ENCODE measurements at places on chromosomes 5 and 9.
A peak's percentile ranks its signal among the peaks of the same experiment; 100 is the strongest.

DNA sequence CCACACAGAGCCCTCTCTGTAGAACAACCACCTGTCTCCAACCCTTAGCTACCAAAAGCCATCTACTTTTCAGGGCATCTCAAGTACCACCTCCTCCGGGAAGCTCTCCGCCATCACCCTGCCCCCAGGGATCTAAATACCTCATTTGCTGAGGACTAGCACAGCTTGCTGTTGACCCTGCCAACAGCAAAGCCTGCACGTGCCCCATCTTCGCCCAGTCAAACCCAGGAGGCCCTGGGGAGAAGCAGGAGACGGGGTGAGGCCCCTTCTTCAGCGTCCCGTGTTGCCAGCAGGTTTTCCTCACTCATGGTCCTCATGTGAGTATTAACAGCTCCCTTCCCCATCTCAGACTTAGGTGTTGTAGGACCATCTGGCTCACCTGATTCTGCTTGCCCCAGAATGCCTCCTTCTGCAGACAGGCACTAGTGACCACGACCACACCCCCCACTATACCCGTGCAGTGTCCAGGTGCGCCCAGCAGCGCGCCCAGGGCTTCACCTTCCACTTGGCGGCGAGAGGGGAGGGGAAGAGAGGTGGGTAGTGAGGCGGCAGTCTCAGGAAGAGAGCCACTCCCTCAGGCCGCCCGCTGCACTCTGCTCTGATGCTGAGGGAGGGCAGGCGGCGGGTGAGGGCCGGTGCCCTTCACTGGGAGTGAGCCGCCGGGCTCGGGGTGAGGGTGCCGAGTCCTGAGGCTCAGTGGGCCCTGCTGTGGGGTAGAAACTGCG lies 11.1 kb downstream of the VAV2 start:
- no peak for DNase-seq

DNA sequence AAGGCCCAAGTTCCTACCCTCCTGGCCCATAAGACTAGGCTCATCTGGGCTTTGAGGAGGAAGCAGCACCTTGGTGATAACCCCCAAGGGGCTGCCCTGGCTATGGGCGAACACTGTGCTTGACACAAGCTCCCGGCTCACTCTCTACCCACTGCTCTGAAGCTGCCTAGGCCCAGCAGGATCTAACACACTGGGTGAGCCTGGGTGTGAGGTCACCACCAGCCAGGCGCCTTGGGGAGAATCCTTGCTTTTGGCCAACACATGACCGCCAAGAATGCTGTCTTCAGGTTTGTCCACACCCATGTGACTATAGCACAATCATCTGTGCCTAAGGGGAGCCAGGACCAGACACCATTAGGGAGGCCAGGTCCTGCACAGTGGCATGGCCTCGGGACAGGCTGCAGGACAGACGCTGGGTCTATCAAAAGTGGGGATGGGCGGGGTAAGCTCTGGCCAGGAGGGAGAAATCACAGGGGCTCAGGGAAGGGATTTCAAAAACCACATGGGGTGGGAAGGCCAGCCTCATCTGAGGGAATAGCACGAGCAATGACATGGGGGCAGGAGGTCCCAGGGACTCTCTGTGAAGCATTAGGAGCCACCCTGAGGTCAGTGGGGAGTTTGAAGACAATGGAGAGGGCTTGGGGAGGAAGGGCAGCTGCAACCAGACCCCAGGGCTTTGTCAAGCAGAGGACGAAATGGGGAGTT lies 29.6 kb downstream of the BICD2 start:
- no peak for DNase-seq

DNA sequence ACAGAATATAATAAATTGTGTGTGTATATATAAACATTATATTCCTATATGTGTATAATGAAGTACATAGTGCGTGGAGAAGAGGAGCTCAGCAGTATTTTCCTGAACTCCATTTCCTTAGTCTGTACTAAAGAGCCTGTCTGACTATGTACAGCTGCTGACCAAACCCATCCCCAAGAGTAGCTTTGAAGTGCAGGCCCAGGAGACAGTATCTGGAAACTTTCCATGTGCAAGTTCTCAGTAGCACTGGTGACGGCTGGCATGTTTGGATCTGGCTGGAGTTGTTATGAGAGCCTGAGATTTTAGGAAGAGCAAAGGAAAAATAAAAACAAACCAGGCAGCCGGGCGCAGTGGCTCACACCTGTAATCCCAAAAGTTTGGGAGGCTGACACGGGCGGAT lies 244.2 kb downstream of the RFK start:
- DNase-seq: no peak

- DNase-seq: peak; percentile 69
Observed at GRCh38 chr5:52989025-52989780, at the start of gene ITGA2. TSS of gene ITGA2 (plus strand) at chr5:52989352. CDS start at chr5:52989469, 117 bp downstream.

GRCh38 chr9:114000671-114001409 lies 77.3 kb downstream of the AMBP start:
- DNase-seq: no peak

- DNase-seq: peak; percentile 52
Observed at GRCh38 chr5:78508186-78508765, 140.3 kb downstream of the LHFPL2 start.

DNA sequence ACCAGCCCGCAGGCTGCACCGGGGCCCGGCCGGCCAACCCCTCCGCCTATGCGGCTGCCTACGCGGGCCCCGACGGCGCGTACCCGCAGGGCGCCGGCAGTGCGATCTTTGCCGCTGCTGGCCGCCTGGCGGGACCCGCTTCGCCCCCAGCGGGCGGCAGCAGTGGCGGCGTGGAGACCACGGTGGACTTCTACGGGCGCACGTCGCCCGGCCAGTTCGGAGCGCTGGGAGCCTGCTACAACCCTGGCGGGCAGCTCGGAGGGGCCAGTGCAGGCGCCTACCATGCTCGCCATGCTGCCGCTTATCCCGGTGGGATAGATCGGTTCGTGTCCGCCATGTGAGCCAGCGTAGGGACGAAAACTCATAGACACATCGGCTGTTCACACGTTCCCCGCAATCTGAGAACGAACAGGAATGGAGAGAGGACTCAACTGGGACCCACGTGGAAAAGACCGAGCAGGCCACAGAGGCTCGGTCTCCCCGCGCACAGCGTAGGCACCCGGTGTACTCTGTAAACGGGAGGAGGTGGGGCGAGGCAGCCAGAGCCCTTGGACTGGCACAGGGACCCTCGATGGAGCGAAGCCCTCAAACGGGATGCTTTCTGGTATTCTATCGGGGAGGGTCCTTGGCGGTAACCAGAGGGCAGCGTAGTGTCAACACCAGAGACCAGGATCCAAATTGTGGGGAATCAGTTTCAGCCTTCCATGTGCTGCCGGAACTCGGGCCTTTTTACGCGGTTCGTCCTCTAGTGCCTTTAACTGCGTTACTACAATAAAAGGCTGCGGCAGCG lies 1.9 kb downstream of the FOXE1 start:
- DNase-seq: no peak

DNA sequence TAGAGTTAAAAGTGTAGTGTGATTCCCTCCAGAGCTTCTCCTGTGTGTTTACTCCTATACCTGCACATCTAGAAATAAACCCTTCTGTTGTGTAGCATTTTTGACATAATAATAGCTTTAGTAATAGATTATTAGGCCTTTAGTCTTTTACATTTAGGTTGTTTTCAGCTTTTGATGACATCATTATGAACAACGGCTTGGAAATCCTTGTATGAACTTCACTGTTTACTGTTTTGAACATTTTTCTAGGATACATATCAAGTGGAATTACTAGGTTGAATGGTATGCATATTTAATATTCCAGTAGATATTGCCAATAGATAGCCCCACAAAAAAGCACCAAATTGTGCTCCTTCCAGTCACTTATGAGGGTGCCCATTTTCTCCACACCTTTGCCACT lies 174.0 kb downstream of the ARHGAP26 start:
- DNase-seq: peak; percentile 71
